Daoy (cell line): ENCODE measurements at places on chromosomes 13 and 19.

DNA sequence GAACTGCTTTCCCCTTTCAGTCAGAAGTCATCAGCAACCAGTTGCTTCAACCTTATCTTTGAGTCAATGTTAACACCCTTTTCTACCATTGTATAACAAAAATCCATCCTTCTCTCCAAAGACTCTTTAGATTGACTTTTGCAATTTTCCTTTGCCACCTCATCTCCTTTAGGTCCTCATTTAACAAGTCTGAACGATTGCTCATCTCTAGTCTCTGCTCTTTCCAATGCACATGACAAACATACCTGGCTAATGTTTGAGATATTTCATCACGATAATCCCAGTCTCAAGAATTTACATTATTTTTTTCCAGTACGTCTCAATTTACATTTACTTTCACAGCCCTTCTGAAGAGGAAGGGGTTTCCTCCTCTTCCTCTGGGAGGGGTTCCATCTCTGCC is 127.5 kb downstream of the KLF12 start:
- DNase-seq: no peak

- DNase-seq: no peak
Observed at GRCh38 chr13:73972545-73972944, 161.7 kb downstream of the KLF12 start.

DNA sequence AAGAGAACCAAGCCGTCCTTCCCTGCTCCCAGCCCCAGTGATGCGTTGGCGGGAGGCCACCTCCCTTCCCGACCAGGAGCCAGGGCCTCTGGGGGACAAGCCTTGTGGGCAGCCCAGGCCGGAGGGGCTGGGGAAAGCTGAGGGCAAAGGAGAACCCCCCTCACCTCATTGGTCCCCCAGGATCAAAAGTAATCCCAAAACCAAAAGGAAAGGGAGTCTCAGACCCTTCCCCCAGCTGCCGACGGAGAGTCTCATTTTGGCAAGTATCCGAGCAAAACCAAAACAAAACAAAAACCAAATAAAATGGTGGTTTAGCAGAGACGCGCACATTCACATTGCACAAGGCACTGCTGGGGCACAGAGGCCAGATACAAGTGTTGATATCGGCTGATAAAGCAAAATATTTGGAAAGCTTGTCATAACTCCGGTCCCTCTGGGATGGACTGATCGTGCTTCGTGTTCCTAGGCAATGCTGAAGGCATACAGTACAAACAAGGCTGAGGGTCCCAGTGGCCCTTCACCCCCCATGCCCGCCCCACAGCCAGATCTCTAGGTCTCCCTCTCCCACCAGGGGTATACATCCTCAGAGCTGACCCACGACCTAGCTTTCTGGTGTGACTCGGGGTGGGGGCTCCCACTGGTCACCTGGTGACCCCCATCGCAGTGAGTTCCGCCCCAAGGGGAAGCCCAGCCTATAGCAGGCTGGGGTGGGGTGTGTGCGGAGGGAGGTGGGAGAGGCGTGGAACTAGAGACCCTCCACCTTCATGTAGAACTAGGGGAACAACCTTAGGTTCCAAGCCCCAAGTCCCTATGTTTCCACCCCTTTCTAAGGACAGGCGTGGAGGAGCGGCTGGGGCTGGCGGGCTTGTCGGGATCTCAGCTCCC is 2.1 kb downstream of the CEBPA start:
- no peak for DNase-seq

DNA sequence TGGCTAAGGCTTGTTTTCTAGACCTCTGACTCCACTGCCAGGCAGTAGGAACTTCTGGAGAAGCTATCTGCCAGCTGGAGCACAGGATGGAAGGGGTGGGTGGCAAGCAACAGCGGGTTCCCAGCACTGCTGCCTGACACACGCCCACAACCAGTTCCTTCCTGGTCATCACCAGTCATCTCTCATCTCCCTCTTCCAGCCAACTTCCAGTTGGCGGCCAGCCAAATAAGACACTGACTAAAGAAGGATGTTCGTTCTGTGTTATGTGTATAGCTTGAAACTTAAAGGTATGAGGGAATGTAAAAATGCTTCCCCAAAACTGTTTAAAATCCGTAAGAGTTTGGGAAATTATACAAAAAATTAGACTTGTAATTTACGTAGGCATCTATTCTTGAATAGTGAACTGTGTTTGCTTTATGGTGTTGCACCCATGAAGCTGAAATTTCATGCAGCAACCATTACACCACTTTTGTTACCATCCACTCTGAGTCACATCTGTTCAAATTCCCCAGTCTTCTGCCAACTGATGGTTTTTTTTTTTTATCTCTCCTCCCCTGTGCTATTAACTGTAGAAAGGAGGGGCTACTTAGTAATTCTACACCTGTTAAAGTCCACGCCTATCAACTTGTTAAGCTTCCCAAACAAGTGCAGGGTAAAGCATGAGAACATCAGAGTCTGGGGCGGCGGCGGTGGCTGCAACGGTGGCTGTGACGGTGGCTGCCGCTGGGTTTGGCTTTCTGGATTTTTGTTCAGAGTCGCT is 86.2 kb upstream of the FRY start:
- DNase-seq: peak; percentile 74

GRCh38 chr19:58392945-58393724 is 2.3 kb upstream of the RNF225 start:
- no peak for DNase-seq

- no peak for DNase-seq
Observed at GRCh38 chr13:74027161-74027779, 106.9 kb downstream of the KLF12 start.

DNA sequence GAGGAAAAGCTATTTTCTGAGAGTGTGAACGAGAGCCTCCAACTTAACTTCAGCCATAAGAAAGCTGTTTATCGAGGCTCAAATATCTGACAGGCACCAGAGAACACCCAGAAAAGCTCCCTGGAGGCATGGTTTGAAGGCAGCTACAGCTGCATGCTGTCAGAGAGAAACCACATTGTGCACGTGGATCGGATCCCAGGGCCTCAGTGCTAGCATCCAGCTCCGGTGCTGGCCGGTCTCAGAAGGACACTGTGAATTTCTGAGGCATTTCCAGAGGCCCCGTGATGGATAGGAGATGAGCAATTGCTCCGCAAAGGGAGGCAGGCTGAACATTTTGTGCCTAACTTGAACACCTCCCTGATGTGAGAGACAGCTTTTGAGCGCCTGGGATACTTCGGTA is 315.7 kb downstream of the FGF9 start:
- DNase-seq: peak; percentile 49

GRCh38 chr13:90105276-90105675 is 1242.2 kb upstream of the MIR17HG start:
- no peak for DNase-seq

DNA sequence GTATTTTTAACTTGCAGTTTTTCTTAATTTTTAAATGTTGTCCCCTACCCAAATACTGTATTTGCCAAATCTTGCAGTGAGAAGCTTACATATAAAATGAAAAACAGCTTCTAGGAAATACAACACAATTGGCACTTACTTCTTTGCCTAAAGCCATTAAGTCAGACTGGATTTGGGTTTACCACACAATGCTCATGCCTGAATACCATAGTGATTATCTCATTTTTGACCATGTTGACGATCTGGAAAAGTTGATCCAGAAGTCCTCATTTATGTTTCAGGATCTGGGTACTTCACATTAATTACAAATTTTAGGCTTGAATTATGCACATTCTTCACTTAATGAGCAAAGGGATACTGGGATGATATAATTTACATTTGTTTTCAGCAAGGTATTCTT is 2.4 kb downstream of the RNF6 start:
- peak; percentile 7 for DNase-seq

DNA sequence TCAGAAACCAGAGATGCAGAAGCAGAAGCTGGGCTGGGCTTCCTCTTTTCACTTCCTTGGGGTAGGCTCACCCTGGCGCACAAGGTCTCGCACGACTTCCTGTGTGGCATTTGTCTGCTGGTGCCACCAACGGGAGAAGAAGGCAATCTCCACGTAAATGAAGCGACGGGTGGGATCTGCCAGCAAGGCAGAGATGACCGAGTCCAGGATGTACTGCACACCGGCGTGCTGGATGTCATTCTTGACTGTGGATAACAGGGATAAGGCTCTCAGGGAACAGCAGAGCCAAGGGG is 1.3 kb downstream of the MAN2B1 start:
- DNase-seq: no peak

DNA sequence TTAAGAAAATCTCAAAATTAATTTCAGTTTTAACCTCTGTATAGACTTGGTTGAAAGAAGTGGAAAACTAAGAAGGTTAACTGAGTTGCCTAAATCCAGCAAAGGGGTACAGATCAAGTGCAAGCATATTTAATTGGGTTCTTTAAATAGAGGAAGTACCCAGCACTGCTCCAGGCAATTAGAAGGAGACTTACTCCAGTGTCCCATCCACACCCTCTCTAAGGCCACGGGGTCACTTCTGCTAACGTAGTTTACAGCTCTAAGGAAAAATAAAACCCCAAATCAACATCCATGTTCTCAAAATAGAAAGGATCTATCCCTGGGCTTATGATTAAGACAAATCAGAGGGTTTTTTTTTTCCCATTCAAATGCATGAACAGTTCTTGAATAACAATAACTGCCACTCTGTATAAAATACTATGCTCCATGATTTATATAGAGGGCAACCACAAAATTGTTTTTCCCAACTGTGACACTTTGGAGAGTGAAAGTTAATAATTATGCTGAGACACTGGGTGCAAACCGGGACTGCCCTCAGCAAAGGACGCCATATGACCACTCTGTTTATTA is 4.6 kb downstream of the FRY start:
- no peak for DNase-seq

- DNase-seq: no peak
Observed at GRCh38 chr13:42745655-42746054, 35.7 kb upstream of the FAM216B start.
